NT2/D1 (cell line): ENCODE measurements at places on chromosomes 6 and 20.

DNA sequence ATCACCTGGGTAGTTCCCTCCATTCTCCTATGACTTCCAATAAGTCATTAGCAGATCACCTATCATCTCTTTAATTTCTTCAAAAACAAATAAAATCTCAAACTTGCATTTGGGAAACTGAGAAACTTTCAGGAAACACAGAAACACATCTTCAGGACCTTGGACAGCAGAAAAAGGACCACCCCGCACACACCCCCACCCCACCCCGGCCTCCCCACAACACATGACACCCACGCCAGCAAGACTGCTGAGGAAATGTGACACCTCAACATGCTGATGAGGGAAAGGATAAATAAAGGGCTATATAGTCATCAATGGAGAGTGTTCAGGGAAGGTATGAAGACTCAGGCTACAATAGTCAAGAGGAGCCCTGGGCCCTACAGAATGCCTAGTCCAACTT is 15.6 kb upstream of the TRIM39 start:
- DNase-seq, result no peak

- DNase-seq, result no peak
Observed at GRCh38 chr6:120576061-120576460, 758.2 kb downstream of the TBC1D32 start.

- no peak for DNase-seq
Observed at GRCh38 chr6:127464161-127464880, 5.1 kb upstream of the KIAA0408 start.

GRCh38 chr6:1439349-1439748 is 50.0 kb downstream of the FOXF2 start:
- DNase-seq, result no peak

GRCh38 chr20:51583073-51583472 is 40.6 kb upstream of the NFATC2 start:
- no peak for DNase-seq

DNA sequence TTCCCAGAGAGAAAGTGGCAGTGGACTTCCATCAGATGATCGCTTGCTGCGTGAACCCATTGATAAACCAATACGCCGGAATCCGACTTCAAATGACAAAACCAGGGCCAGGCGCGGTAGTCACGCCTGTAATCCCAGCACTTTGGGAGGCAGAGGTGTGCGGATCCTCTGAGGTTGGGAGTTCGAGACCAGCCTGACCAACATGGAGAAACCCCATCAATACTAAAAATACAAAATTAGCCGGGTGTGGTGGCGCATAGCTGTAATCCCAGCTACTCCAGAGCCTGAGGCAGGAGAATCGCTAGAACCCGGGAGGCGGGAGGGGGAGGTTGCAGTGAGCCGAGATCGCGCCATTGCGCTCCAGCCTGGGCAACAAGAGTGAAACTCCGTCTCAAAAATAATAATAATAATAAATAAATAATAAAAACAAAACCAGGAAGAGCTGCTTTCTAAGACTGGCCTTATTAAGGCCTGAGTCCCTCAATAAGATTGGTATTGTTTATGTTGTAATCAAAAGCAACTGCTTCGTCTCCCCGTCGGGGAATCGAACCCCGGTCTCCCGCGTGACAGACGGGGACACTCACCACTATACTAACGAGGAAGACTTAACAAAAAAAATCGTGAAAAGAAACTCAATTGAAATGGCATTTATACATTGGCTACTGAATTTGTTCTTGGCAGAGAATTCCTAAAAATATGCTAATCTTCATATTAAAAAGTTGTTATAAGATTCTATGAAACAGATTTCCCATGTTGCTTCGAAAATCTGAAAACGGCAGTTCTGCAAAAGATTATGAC is 110.2 kb upstream of the ZNF184 start:
- DNase-seq, result no peak

DNA sequence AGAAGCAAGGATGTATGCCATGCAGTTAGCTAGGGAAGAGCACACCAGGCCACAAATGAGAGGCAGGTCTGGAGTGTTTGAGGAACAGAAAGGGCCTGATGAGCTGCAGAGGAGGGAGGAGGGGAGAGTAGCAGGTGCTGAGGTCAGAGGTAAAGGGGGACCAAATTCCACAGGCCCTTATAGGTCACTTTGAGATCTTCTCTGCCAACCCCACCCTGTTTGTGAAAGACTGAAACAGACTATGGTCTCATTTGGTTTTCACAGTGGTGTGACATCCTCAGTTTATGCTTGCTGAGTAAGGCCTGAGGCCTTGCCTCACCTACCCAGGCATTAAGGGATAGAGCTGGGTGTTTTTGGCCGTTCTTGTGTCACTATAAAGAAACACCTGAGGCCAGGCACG is 187.7 kb upstream of the MYLIP start:
- no peak for DNase-seq

GRCh38 chr6:127053032-127053874 is 65.2 kb upstream of the RSPO3 start:
- no peak for DNase-seq

GRCh38 chr6:157496534-157497095 is 115.6 kb downstream of the ZDHHC14 start:
- DNase-seq, result no peak

DNA sequence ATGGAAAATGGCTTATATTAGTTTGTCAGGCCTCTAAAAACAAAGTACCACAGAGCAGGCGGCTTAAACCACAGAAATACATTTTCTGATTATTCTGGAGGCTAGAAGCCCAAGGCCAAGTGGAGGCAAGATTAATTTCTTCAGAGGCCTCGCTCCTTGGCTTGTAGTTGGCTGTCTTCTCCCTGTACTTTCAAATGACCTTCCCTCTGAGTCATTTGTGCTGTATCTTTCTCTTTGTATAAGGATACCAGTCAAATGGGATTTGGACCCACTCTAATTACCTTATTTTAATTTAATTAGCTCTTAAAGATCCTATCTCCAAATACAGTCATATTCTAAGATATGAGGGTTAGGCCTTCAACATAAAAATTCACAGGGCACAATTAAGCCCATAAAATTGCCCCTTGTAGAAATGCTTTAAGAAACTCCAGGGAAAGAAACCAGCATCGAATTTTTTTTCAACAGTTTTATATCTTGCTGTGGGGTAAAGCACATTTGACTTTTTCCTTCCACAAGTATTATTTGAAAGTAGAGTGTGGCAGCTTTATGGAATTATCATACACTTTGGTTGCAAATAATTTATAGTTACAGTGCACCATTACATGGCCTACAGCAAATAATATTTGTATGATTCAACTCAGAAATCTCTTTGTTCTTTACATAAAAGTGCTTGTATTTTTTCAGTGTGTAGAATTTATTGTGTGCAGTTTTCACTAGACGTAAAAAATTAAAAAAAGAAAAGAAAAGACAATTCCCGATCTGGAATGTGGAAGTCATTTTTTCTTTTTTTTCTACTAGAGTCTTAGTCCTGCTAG is 706.1 kb downstream of the KIF16B start:
- no peak for DNase-seq

- no peak for DNase-seq
Observed at GRCh38 chr6:48961781-48962415, 501.2 kb downstream of the MMUT start.

- DNase-seq, result no peak
Observed at GRCh38 chr6:4439159-4439558, 303.8 kb upstream of the ECI2 start.

- DNase-seq, result no peak
Observed at GRCh38 chr6:168941036-168941435, 312.6 kb downstream of the THBS2 start.

DNA sequence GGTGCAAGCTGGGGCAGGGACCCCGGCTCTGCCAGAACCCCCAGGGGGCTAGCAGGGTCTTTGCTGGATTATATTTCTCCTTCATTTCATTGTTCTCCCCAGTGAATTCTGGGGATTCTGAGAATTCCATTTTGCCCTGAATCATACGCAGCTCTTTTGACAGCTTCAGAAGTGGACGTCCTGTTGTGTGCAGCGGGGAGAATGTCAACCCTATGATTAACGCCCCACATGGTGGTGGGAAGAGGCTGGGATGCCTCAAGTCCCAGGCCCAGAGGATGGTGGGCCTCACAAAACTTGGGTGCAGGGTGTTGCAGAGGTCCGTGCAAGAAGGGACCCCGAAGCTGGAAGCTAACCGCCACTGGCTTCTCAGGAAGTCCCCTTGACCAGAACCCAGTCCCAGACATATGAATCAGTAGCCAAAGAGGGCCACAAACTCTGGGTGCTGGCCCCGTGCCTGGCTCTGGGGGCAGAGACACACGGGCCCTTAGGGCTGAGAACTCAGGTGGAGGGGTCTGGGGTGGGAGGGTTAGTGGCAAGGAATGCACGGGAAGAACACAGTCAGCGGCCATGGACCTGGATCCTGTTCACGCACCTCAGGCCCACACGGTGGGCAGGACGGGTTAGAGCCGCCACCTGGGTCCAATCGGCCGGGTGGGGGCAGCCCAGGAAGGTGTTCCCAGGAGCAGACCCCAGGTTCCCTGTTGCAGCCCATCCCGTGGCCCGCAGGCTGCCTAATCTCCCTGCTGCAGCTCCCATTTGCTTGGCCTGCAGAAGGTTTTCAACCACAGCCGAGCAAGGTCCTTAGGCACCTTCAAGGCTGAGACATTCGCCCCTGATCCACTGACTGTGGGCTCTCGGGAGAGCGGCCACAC is 51.2 kb downstream of the YTHDF1 start:
- DNase-seq, result no peak

DNA sequence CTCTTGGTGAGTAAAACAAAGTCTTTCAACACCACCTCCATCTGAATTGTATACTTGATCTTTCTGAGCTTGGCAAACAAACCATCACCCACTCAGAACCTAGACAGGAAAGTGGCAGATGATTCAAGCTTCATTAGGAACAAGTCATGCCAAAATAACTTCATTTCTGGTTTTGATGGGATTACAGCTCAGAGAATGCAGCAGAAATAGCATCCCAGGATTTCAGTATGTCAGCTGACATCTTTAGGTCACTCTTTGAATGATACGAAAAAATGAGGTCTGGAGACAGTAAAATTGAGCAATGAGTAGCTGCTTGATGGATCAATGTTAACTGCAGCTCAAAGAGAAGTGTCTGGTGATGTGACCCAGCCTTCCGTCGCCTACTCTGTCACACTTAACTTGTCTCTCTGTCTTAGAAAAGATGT is 92.4 kb downstream of the GJA10 start:
- DNase-seq, result no peak

DNA sequence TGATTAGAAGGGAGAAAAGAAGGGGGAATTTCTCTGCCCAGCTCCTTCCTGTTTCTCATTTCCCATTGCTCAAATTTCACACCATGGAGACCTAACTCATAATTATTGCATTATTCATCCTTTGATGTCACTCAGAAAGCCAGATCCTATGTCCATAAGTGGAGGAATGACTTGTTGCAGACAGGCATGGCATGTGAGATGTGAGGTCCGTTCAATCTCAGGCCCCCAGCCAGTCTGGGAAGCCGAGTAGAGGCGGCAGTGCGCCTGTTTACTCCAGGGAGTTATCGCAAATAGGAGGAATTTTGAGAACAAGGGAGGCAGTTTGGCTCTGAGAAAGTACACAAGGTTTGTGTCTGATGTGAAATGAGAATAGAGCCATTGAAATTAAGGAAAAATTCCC is 26.9 kb upstream of the MOCS1 start:
- DNase-seq, result no peak

DNA sequence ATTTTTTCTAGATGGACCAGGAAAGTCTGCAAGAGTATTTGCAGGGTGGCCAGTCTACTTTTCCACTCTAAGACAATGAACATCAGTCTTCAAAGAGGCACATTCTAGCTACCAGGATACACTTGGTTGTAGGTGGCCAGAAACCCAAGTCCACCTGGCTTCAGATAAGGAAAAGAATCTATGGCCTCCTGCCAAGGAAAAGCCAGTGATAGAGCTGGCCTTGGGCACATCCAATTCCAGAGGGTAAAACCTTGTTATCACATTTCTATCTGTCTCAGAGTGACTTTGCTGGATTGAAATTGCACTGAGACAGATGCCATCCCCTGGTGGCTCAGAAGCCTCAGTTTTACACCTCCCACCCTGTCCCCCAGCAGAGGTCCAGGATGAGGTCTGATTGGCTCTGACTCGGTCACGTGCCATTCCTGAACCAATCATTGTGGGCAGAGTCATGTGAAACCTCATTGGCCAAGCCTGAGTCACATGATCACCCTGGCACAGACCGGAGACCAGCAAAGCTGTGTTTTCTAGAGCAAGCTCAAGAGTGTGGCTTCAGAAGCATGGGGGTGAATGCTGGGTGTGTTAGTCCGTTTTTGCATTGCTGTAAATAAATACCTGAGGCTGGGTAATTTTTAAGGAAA is 497.4 kb upstream of the SULF2 start:
- no peak for DNase-seq

- DNase-seq, result no peak
Observed at GRCh38 chr6:25237579-25237978, 41.6 kb upstream of the CARMIL1 start.

DNA sequence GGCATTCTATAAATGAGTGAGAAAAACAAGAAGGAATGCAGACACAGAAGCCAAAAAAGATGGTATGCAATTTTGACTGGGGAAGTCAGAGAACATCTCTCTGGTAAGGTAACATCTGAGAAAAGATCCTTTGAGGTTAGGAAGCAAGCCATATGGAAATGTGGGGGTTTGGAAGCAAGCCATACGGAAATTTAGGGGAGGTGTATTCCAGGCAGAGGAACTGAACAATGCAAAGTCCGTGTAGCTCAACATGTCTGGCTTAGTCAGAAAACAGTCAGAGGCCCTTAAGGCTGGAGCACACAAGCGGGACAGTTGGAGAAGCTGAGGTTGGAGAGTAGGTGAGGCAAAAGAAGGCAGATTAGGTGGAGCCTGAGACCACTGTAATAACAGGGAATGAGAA is 35.3 kb downstream of the RALGAPA2 start:
- DNase-seq, result no peak

DNA sequence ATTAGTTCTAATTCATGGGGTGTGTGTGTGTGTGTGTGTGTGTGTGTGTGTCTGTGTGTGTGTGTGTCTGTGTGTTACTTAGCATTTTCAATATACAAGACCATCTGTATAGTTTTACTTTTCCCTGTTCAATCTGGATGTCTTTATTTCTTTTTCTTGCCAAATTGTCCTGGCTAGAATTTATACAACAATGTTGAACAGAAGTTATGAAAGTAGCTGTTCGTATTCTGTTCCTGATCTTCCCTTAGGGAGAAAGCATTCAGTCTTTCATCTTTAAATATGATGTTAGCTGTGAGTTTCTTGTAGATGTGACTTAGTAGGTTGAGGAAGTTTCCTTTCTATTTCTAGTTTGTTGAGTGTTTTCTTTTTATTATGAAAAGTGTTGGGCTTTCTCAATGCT is 334.7 kb upstream of the RNF24 start:
- no peak for DNase-seq

DNA sequence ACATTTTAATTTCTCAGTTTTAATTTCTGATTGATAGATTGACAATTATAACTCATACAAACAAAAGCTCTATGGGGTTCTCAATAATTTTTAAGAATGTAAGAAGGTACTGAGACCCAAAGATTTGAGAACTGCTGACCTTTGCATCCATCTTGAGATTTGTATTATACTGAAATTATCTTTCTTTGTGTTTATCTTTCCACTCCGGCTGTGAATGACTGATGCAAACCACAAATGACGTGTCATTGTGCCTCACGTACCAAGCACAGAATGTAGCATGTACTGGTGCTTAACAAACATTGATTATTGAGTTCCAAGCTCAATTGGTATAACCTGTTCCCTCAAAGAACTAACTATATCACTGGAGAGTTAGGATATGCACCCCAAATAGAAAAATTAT is 152.1 kb upstream of the SMLR1 start:
- DNase-seq, result no peak
